ENCODE measurements at places on chromosomes 7 and 10.
A peak's percentile ranks its signal among the peaks of the same experiment; 100 is the strongest.

DNA sequence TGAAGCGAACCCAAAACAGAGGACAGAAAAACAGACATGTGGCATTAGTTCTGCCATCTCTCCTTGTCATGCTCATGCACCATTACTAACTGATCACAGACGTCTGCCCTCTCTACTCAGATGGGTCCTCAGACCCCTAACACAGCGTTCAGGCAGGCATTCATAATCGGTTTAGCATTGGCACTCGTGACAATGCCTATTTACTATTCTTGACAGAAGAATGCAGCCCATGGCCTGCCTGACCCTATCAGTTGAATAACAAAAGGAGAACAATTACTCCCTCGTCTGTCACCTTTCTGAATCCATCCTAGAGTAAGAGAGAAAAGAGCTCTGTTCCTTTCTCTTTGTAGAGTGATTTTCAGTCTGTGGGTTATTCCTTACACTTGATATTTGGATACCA, 194.6 kb upstream of the PHYHIPL start:
- DNase-seq: no peak

DNA sequence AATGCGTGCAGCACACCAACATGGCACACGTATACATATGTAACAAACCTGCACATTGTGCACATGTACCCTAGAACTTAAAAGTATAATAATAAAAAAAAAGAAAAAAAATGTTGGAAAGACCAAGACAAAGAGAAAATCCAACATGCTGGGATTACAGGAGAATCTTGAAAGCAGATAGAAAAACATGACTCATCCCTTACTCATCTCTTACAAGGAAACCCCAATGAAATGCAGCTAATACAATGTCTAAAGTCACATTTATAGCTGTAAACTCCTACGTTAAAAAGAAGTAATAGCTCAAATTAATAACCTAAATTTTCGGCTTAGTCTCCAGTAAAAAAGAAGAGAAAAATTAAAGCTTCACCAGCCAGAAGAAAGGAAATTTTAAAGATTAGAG, 47.5 kb upstream of the DGKB start:
- no peak for DNase-seq

DNA sequence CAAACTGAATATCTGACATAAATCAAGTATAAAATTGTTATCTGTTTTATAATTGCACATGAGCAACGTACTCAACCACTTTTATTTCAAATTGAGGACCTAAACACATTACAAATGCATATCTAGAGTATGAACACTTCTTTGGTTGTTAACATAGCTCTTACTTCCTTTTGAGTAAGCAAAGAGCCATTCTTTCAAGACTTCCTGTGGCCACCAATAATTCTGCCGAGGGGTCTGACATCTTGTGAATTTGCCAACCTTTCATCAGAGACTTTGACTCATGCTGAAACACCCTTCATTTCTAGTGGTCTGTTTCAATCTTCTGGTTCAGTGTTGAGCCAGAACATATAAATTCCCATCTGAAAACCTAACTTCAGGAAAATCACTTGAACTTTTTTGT, 59.4 kb downstream of the CDK14 start:
- DNase-seq: no peak

GRCh38 chr10:61337741-61338140, 115.4 kb downstream of the TMEM26 start:
- DNase-seq: no peak

DNA sequence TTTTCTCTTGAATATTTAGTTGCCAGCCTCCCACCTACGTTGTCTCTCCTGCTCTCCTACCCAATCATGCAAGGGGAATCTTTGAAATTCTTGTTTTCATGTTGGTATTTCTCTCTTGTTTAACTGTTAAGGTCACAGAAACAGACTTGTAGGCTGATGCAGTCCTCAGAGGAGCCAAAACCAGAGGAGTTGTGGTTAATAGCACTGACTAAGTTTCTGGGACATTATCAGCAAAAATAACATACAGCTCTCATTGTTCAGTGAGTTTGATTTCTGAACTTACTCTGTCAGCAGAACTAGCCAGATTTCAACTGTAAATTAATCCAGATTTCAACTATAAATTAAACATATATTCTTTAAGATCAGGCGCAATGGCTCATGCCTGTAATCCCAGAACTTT, 11.1 kb upstream of the CUL1 start:
- DNase-seq: peak; percentile 31

DNA sequence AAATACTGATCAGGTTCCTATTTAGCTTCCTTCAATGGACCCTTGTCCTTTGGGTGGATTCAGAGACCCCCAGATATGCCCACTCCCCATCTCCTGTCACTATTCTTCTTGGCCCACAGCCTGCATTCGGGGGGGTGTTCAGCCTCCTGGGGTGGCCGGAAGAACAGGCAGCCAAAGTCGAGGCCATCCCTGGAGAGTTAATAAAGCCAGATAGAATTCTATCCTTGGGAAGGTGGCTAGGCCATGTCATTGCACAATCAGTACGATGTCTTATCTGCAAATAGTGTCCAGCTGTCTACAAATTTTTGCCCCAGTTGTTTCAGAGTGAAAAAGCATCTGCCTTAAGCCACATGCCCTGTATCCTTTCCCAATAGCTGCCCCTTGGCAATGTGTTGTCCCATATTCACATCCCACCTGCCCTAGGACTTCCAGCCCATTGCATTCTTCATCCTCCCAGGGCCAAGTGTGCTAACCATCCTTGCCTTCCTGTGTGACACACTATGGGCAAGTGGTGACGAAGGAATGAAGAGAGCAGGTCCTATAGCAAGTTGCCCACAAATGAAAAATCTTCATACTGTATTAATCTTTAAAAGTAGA, 9.9 kb upstream of the FAM107B start:
- DNase-seq: no peak

GRCh38 chr7:107206136-107206535, 37.3 kb downstream of the HBP1 start:
- no peak for DNase-seq

- DNase-seq: no peak
These were observed 633.9 kb upstream of the MBL2 start for GRCh38 chr10:53406532-53406931.

- no peak for DNase-seq
These were observed 18.8 kb downstream of the CAMK2B start for GRCh38 chr7:44306606-44307005.

DNA sequence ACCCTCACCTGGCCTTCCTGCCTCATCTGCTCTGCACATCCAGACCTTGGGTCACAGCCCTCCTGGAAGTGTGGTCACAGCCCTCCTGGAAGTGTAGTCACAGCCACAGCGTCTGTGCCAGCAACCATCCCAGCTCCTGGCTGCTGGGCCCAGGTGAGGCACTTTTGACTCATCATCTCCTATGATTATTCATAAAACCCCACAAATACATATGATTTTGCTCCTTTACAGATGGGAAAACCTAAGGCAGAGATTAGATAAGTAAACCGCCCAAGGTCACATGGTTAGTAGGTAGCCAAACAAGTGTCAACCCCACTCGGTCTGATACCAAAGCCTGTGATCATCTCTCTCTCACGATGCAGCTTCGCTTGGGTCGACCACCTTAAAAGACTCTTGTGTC, 94.3 kb downstream of the PRLHR start:
- DNase-seq: no peak

DNA sequence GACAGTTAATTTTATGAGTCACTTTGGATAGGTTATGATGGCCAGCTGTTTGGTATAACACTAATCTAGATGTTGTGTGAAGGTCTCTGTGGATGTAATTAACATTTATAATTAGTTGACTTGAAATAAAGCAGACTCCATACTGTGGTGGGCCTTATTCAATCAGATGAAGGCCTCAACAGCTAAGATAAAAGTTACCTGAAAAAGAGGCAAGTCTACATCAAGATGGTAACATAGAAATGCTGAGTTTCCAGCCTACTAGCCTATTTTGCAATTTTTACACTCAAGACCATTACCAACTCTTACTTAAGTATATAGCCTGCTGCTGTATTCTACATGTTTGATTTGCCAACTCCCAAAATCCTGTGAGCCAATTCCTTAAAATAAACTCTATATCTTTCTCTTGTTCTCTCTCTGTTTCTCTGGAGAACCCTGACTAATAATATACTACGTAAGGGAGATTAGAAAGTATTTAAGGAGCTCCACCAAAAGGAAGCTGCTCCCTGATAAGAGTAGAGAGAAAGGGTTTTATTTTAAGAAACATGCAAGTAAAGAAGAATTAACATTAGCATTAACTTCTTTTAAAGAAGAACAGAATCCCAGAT, 42.7 kb downstream of the ZNF438 start:
- no peak for DNase-seq

GRCh38 chr7:93821463-93821862, 69.1 kb downstream of the TFPI2 start:
- DNase-seq: no peak

DNA sequence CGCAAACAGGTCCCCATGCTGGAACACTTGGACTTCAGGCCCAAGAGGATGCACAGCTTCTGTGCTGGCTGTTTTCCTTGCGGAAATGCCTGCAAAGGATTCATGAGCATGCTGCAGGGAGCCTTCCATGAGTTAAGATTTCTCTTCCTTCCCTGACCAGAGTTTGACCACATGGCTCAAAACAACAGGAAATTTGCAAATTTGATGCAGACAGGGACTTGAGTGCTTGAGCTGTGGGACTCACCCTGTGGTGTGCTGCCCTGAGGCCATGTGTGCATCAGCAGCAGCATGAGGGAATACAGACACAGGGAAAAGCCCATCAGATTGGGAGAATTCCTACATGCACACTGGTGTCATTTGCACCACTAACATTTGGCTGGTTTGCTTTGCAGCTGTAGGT, 195.4 kb downstream of the CDC14C start:
- no peak for DNase-seq

DNA sequence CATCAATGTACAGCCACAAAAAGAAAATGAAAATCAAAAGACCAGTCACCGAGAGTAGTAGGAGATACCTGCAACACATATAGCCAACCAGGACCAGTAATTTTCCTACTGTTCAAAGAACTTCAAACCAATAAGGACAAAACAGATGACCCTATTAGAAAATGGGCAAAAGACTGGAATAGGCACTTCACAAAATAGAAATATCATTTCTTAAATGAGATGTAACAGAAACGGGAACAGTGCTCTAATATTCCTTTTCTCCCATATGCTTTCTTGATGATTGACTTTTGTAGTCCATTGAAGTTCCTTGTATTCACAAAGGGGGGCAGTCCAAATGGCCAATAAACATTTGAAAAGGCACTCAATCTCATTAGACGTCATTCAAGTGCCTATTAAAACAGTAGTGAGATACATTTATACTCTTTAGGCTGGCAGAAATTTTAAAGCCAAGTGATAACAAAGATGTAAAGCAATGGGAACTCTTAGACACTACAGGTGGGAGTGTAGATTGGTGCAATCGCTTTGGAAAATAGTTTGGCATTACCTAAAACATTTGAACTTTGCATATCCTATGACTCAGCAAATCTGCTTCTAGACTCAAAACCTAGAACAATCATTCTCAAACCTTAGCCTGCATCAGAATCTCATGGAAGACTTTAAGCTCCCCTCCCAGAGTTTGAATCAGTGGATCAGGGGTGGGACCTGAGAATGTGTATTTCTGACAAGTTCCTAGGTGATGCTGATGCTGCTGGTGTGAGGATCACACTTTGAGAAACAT, 24.3 kb upstream of the FOXK1 start:
- DNase-seq: no peak
